BE2C (cell line): ENCODE measurements at places on chromosomes 6 and 20.

- DNase-seq: no peak
Observed at GRCh38 chr6:122494665-122495272, 23.2 kb upstream of the SERINC1 start.

GRCh38 chr20:32777177-32777956 lies 15.2 kb downstream of the DNMT3B start:
- no peak for DNase-seq

- DNase-seq: no peak
Observed at GRCh38 chr6:151098166-151098565, 141.6 kb upstream of the AKAP12 start.

DNA sequence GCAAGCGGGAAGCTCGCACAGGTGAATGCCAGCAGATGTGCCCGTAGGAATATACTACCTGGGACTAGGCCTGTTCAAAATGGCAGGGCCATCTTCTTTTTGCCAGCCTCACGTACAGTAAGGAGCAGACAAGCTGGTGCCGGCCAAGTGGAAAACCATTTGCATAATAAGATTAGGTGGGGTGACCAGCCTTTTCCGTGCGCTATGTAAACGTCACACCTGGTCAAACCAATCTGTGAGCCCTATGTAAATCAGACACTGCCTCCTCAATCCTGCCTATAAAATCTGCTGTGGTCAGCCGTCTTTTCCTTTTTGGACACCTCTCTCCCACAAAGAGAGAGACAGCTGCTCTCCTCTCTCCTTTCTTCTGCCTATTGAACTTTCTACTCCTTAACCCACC lies 60.8 kb upstream of the TMEM30A start:
- DNase-seq: peak; percentile 81

DNA sequence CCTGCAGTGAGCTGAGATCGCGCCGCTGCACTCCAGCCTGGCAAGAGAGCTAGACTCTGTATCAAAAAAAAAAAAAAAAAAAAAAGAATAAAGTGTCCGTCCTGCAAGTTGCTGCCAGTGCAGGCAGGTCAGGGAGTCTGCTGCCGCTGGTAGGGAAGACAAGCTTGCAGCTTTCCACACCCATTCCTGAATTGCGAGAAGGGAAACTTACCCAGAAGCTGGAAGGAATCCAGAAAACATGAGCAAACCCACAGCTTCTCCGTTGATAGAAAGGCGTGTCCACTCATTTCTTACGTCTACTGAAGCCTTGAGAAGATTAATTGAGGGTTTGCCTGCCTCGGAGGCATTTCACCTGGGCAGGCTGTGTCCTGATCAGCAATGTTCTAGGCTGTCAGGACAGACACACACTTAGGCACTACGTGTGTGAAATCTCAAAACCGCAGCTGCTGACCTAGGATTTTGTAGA lies 61.6 kb upstream of the DSP start:
- no peak for DNase-seq

GRCh38 chr20:752291-752690 lies 16.0 kb downstream of the SLC52A3 start:
- no peak for DNase-seq

DNA sequence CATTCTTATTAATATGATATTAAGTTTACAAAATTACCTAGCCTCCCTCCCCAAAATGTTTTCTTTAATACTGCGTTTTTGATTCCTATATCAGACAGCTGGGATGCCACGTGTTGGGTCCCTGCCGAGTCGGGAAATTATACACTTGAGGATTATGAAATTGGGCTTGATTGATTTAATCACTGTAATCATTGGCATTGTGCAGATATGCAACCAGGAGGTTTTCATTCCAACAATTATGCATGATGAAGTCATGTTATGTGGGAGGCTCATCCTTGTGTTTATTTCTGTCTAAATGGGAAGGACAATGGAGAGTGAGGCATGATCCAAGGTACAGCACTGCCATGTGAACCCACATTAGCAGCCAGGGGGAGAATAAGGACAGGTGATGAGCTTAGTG lies 30.6 kb upstream of the RIPOR2 start:
- DNase-seq: no peak

- DNase-seq: no peak
Observed at GRCh38 chr6:79215213-79215824, 19.2 kb downstream of the HMGN3 start.

GRCh38 chr6:105275542-105275941 lies 95.7 kb upstream of the POPDC3 start:
- no peak for DNase-seq

DNA sequence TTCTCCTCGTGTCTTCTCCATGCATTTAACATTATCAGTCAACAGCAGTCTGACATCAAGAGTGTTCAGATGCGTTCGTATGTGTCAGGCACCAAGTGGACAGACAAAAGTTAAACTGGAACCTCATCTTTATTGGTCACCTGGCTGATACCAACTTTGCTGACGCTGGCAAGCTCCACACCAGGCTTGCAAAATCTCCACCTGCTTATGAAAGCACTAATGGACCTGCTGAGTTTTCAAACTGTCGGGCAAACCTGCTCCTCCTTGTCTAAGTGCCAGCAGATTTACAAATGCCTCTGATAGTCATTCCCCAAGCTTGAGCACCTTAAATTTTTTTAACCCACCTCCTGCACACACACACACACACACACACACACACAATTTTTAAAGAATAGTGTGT lies 27.9 kb upstream of the DSP start:
- no peak for DNase-seq

DNA sequence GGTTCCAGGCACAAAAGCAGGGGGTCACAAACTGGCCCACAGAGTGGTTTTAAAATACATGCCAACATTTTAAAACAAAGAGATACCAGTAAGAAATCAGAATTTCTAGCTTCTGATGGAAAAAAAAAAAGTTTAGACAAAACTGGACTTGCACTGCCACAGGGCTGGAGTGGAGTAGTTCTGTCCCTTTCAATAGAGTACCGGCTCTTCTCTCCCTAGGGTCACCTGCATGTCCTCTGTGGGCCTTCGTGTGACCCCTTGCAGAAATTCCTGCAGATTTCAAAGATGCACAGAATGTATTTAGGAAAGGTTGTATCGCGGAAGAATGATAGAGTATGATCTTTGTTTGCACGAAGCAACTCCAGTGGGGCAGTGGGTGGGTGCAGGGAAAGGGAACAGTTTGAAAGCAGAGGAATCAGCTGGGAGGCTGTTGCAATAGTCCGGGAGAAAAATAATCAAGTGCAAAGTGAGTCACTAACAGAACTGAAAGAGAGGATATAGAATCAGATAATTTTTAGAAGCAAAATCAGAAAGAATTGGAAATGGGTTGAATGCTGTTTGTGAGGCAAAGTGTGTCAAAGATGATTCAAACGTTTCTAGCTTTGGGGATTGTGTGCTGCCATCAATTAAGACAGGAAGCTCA lies 97.3 kb upstream of the STXBP5 start:
- no peak for DNase-seq

- no peak for DNase-seq
Observed at GRCh38 chr6:119799596-119800509, 450.3 kb upstream of the MAN1A1 start.

GRCh38 chr20:34528921-34529297 lies 12.7 kb downstream of the DYNLRB1 start:
- DNase-seq: no peak

DNA sequence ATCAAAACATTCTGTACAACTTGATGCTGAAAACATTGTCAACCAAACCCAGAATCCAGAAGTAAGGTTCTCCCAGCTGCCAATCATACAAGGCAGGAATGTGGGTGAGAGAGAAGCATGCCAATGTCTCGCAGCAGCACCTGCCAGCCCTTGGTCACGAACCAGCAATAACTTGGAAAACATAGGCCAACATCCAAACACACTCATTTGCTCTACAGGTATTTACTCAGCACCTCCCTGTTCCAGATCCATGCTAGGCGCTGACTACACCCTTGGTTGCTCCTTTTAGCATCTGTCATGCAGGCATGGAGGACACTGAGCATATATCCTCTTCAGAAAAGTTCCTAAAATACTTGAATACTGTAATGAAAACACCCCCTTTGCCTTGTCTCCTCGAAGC lies 63.6 kb downstream of the FAXC start:
- no peak for DNase-seq

DNA sequence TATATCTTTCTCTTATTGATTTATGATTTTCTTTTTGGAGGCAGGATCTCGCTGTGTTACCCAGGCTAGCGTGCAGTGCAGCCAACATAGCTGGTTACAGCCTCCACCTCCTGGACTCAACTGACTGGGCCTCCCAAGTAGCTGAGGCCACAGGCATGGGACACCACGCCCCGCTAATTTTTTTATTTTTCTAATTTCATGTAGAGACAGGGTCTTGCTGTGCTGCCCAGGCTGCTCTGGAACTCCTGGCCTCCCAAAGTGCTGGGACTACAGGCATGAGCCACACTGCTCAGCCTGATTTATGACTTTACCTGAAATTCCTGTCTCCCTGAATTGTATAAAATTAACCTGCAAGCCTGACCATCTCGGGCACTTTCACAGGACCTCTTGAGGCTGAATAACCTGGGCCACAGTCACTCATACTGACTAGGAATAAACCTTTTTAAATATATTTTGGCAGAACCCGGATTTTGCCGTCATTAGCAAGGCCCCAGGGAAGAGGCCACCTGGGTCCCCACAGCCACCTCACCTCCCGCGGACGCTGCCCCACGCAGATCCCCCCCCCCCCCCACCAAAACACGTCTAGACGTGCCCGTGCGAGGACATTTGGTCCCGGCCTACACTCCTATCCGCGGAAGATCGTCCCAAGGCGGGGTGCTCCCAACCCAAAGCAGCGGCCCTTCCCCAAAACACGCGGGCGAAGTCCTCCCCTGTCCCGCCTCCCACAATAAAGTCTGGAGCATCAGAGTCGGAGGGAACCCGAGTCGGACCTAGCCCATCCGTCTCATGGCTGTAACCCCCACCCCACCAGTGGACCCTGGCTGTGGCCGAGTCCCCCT lies 902 bp downstream of the ZNF337 start:
- DNase-seq: peak; percentile 11

DNA sequence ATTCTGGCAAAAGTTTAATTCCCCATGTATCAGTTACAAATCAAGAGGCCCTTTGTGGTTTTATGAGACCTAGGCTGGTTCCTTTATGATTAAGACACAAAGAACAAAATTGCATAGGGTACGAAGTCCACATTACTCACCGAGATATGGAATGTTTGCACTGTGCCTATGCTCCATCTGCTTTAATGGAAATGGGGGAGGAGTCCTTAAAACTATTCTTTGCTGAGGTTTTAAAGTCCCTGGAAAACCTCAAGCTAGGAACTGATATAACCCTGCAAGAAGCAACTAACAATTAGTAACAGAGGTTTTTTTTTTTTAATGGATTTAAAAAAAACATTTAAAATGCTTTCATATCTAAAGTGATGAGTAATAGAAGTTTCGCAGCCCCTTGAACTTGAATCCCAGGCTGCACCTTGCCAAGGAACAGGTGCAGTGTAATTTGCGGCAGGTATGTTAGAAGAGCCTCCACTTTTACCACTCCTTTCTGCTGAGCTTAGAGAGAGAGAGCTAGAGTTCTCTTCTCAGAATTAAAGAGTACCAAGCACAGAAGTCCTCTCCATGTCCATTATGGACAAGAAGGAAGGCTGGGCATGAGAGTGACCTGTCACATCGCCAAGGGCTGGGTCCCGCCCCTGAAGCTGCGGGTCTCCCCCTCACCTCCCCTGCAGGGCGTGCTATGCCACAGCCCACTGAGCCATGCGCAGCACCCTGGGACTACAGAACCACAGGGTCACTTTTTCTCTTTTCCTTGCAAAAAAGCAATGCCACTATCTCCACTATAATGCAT lies 2.3 kb downstream of the SERPINB1 start:
- no peak for DNase-seq

DNA sequence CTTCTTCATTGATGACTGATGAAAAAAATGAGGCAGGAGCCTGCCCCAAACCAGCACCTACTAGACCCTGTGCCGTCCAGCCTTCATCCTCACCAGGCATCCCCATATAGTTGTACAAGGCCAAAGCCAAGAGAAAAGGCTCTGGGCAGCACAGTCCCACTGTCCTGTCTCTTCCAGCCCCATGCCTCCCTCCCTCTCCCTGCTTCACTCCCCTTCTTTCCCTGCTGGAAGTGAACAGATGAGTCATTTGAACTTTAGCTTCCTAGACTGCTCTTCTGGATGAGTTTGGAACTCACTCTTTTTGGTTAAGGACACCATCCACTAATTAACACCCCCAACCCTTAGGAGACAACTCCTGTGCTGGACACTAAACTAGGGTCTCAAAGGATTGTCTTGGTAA lies 235.2 kb downstream of the LRFN2 start:
- DNase-seq: no peak

GRCh38 chr6:24448396-24448795 lies 41.0 kb downstream of the GPLD1 start:
- no peak for DNase-seq

DNA sequence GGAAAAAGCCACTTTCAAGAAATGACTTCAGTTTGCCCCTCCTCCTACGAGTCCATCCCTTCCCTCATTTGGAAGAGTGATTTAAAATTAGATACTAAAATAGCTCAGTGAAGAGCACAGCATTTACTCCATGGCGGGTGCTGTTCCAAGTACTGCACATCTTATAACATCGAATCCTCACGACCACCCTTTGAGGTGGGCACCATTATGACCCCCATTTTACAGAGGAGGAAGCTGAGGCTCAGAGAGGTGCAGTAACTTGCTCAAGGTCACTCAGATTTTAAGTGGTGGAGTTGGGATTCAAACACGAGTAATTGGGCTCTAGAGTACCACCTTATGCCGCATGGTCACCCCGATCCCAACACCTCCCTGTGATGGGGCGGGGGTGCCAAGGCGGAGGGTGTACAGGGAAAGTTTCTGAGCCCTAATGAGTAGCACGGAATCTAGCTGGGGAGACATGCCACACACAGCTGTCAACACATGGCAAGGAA lies 25.5 kb downstream of the TTBK1 start:
- DNase-seq: no peak

DNA sequence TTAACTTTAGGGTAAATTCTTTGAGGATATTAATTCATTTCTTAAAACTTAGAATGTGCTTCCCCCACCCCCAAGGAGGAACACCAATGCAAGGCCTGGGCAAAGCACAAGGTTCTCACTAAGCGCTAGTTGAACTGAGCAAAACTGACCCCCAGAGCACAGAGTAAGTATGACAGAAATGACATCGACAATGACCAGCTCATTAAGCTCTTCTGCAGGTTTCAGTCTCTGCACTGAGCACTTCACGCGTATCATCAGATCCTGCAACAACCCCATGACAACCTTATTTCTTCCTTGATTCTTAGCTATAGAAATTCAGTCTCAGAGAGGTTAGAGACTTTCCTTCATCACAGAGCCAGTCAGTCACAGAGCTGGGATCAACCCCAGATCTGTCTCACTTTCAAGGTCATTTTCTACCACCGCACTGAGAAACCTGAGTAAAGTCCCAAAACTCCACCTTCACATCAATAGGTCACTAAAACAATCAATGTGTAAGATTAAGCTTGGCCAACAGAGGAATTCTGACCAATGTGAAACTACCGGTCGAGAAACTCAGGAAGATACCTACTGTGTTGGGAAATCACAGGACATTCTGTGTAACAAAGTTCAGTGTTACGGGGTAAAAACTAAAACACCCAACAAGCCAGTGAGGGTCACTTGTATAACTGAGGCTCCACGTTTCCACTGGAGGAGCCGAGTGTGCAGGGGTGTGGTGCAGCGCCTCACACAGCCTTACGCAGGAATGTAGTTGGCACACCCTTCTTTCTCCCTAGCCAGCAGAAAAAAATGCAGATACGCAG lies 129.0 kb upstream of the FOXQ1 start:
- no peak for DNase-seq

GRCh38 chr6:120303527-120303926 lies 954.0 kb upstream of the MAN1A1 start:
- no peak for DNase-seq
